Activated naive CD8-positive, alpha-beta T cell treated with anti-CD3 and anti-CD28 coated beads for 36 hours (primary cell): ENCODE measurements at places on chromosomes 7 and 10.
A peak's percentile ranks its signal among the peaks of the same experiment; 100 is the strongest.

GRCh38 chr7:117087639-117088396 is 134.5 kb downstream of the ST7 start:
- DNase-seq = no peak

- DNase-seq = no peak
Observed at GRCh38 chr10:4006051-4006450, 221.0 kb upstream of the KLF6 start.

DNA sequence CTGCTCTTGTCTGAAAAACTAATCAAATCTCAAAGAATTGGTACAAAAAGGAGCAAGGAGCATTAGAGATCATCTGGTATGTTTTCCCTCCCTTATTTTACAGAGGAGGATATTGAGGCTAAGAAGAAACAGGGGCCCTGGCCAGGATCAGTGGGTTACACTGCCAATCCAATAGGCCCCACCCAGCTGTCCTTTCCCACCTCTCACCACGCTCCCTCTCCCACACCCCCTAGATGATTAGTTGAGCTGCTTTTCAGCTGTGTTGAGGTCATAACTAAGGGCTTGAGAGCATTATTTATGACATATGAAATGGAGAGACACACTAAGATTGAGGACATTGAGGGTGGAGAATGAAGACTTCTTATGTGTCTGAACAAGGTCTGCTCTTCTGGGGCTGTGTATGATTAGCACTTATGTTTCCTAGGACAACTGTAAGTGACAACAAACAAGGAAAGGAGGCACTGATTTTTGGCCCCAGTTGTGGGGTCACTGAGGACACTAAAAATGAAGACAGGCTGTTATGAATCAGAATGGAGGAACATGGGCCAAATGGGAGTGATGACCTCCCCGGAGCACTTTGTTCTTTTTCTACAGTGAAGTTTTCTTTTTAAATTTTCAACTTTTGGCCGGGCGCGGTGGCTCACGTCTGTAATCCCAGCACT is 26.5 kb downstream of the VWA2 start:
- no peak for DNase-seq

DNA sequence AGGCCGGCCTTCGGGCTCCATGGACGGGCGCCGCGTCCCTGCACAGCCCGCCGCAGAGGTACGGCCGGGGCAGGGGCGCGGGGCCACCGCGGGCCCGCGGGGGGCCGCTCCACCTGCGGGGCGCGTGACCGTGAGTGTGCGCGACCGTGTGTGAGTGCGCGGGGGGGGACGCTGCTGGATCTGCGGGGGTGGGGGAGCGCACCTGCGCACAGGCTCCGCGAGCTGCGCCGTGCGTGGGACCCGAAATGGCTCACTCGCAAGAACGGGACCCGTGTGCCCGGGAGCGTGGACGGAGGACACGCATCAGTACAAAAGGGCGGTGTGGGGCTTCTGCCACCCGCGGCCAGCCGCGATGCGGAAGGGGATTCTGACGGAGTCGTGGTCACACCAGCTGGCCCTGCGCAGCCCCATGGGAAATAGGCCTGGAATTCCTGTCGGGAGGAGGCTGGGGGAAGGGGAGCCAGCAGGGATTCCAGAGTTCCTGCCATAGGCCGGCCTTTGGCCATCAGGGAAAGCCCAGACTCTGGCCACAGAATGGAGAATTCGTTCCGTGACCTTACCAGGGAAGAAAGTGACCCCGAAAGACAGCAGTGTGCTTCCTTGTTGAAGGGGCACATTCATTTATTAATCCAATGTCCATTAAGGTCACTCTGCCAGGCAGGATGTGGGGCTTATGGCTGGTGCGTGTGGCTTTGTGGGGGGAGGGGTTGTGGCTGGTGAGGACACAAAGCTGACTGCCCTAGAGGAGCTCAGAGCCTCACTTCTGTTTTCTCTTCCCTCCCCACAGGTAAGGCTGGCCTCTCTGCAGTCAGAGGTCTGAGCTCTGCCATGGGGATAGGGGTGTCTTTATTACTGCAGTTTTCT is 494 bp downstream of the REPIN1 start:
- DNase-seq = peak; percentile 45

- no peak for DNase-seq
Observed at GRCh38 chr7:81114633-81115032, 195.8 kb upstream of the SEMA3C start.
